Activated CD8-positive, alpha-beta T cell treated with anti-CD3 and anti-CD28 coated beads for 36 hours (primary cell): ENCODE measurements at places on chromosomes 1 and 21. TPM values are rescaled to one million over a fixed set of nuclear protein-coding genes. Genes with fewer than 3 reads are reported as not detected.

Gene GPR137B
- 7.2 TPM for total RNA-seq

DNA sequence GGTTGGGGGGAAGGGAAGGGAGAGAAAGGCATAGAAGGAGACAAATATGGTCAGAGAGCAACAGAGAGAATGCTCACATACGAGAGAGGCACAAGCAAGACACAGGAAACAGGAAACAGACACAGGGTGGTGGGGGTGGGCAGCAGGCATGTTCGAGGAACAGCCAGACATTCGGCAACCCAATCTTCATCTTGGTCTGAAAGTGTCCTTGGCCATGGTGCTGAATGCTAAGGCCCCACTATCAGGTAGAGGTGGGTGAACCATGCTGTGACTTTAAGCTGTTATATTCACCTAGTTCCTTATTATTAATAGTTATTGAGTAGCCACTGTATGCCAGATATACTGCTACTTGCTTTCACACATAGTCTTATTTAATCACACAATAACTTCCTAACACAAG lies 109.2 kb downstream of the DDX20 start:
- peak; percentile 30 for DNase-seq

DNA sequence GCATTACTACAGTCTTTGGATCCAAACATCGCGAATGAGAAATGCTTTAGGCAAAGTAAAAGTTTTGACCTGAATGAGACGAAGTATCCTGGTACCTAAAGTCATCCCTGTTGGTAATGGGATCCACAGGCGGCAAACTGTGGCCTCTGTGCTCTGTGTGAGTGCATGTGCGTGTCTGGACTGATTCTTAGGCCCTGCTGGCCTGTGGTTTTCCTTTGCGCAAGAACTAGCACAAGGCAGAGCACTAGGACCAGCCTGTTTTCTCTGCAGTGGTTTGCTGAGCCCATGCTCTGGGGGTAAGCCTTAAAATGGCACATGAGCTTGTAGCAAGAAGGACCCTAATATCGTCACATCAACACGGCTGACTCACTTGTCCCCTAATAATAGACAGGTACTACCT lies 251.2 kb downstream of the DSCAM start:
- no peak for DNase-seq

DNA sequence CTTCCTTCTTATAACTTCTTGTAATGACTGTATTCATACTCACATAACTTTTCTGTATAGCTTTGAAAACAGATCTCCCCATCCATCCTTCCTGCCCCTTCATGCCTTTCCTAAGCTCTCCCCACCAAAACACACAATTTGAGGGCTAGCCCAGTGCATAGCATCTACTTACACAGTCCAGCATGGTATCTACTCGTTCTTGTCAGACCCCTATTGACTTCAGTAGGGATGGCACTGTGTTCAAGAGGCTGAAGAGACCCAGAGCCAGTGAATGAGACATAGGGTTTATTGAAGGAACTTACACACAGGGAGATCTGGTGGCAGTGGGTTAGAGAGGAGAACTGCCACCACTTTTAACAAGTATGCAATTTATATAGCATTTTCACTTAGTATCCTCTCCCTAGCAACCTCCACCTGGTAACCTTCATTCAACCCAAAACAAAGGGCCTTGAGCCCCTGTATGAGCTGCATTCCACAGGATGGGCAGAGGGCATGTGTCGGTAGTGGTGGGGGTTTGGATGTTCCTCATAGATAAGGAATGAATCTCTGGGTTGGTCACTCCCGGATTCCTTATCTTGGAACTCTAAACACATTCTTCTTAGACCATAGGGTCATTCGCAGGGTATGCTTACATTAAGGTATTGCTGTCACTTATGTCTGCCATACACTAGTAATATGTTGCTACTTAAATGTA lies 64.9 kb upstream of the GNG12 start:
- no peak for DNase-seq

DNA sequence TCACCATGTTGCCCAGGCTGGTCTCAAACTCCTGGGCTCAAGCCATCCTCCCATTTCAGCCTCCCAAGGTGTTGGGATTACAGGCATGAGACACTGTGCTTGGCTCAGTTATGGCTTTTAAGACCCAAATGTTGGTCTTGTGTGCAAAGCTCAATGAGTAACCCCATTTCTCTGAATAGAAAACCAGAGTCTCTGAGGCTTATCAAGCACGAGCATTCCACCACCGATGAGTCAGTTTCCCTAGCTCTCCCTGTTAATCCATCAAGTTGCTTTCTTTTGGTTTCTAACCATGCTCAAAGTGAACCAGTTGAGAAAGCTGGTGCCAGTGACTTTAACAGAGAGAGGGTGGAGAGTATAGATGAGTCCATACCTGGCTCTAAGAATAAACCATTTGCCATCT lies 350.9 kb upstream of the ADGRL2 start:
- no peak for DNase-seq
